ENCODE measurements at places on chromosomes 7 and 10.

DNA sequence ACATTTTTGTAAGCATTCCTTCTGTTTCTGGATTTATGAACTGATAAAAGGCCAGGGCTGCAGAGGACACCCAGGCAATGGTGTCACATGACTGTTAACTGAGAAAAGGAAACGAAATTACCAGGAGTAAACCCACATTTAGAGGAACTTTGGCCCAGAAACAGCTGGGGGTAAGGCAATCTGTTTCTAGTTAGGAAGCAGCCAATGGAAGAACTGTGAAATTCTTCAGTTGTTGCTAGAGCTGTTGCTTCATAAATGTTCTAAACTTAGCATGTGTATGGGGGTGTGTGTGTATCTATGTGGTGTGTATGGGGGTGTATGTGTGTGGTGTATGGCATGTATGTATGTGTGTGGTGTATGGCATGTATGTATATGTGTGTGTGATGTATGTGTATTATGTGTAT, 11.8 kb upstream of the PDCD4 start:
- no peak for DNase-seq

GRCh38 chr7:37853468-37853867, 5.1 kb downstream of the NME8 start:
- DNase-seq, result no peak

- no peak for DNase-seq
Observed at GRCh38 chr7:29969738-29970137, 19.9 kb downstream of the SCRN1 start.

DNA sequence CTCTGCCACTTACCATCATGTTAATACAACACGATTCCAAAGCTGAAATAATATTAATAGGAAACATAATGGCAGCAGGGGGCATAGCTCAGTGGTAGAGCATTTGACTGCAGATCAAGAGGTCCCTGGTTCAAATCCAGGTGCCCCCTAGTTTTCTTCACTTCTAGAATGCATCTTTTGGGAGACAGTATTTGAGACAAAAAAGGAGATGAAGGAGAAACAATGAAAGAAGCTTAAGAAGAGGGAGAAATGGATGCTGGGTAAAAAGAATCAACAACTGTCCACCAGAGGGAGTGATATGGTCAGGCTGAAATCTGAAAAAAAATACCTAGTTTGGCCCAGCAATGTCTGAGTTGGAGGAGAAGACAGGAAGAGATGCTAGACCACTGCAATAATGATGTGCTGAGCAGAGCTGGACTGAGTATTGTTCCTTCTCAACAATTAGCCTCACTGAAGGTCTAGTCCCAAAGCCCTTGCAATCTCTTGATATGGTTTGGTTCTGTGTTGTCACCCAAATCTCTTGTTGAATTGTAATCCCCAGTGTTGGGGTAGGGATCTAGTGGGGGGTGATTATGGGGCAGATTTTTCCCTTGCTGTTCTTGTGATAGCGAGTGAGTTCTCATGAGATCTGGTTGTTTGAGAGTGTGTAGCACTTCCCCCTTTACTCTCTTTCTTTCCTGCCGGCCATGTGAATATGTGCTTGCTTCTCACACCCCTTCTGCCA, 48.3 kb downstream of the ZNF783 start:
- no peak for DNase-seq

- no peak for DNase-seq
Observed at GRCh38 chr10:60444494-60445064, 54.9 kb upstream of the ANK3 start.

DNA sequence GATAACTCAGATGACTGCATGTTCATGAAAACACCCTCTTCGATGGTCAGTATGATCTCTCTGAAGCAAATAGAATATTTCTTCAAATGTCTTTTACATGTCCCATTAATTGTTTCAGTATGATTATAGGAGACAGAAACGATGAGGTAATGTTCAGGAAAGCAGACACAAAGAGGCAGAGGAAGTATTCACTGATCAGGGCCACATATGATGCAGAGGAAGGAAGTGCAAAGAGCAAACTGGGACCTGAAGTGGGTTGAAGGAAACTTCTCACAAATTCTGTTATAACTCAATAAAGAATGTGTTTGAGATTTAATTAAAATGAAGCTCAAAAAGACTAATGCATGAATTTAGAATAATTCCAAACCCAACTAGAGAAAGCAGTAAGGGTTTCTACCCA, 70.5 kb downstream of the TES start:
- no peak for DNase-seq

GRCh38 chr7:154892459-154892858, 110.5 kb downstream of the PAXIP1 start:
- DNase-seq, result no peak

DNA sequence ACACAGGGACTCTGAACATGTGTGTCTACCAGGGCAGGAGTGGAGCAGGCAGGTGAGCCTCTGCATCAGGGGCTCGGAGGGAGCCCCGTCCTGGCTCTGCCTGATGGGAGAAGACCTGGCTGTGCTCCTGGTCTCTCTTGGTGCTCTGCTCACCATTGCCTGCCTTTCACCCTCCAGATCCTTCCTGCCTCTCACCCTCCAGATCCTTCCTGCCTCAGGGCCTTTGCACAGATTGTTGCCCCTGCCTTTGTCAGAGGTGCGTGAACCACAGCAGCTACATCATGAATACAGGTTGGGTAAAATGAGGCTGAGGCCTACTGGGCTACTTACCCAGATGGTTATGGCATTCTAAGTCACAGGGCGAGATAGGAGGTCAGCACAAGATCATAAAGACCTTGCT, 16.6 kb downstream of the COL26A1 start:
- no peak for DNase-seq

- DNase-seq, result no peak
Observed at GRCh38 chr7:105002-105401, 87.4 kb upstream of the FAM20C start.

GRCh38 chr10:98394851-98395440, 20.0 kb downstream of the PYROXD2 start:
- no peak for DNase-seq

Data from SJSA1 (cell line).